ENCODE measurements at places on chromosomes 11 and 22. TPM values are rescaled to one million over a fixed set of nuclear protein-coding genes. Genes with fewer than 3 reads are reported as not detected.
A peak's percentile ranks its signal among the peaks of the same experiment; 100 is the strongest.

Gene SCGB1A1
- 41.0 TPM for polyA plus RNA-seq

Gene GLYAT
- not detected for polyA plus RNA-seq

DNA sequence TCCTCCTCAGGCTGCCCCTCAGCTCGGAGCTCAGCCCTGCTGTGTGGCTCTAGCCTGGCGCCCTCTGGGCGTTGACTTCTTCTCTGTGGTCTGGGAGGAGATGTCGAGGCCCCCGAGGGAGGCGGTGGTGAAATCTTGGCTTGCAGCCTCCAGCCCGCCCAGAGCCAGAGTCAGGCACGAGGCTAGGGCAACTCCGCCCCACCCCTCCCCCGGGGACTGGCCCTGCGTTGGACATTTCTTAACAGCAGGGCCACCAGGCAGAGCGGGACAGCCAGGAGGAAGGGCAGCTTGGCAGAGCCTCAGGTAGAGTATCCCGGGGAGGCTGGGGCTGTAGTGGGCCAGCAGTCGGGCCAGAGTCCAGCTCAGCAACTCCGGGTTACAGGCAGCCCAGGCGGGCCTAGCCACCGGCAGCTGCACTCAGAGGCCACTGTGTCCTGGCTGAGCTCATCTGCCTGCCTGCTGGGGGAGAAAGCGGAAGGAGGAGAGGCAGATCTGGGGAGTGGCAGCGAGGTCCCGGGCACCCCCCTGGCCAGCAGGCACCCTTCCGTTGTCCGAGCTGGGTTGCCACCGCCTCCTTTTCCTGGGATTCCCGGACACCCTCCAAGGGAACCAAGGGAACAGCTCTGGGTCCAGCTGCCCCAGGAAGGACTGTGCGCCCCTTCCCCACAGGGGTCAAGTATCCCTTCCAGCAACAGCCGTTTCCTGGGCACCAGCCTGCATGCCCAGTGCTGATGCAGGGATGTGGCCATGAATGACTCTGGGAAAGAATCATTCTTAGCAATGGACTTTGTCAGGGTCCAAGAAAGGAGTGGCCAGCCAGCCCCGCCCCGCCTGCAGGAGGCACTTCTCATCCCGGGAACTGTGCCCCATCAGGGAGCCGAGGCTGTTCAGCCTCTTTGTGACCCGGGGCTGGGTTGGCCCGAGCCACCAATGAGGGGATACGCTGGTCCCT, at the start of gene ALDH3B1:
TSS of gene ALDH3B1 (plus strand) at position 238 of the 952 bp plus-strand sequence. CDS start 4,971 bp downstream, outside the sequence.
- peak; percentile 78 for DNase-seq

DNA sequence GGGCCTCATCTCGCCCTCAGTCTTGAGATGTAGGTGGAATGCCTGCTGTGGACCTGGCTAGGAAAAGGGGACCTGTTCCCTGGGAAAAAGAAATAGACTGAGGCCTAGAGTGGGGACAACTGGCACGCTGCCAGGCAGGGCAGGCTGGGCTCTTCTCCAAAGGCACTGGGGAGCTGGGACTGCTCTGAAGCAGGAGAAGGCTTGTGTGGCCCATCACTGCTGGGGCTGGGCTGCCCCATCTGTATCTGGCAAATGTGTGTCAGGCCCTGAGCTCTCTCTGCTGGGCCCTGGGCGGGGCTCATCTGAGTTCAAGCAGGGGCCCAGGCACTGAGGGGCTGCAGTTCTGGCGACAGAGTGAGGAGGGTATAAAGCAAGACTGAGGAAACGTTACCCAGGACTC, 32.9 kb downstream of the ARVCF start:
- DNase-seq = no peak

Gene MLC1
- polyA plus RNA-seq = 2.1 TPM

Gene TH
- polyA plus RNA-seq = 0.30 TPM

Gene H19
- polyA plus RNA-seq = 610 TPM

DNA sequence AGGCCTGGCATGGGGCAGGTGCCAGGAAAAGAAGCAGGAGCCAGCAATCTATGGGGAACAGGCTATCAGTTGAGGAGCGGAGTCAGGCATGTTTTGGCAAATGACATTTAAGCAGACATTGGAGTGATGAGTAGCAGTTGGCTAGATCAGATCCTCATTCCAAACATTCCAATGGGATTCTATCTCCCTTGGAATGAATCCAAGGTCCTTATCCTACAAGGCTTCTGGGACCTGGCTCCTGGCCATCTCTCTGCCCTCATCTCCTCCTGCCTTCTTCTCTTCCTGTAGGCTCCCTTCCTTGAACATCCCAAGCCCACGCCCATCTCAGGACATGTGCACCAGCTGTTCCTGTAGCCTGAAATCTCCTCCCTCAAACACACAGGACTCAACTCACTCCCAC, 1074.5 kb downstream of the TBC1D22A start:
- DNase-seq = no peak

Gene KRTAP5-1
- polyA plus RNA-seq = not detected

GRCh38 chr22:47094861-47095330, 332.4 kb downstream of the TBC1D22A start:
- no peak for DNase-seq

- no peak for DNase-seq
Measured at GRCh38 chr11:87259736-87260135, 222.0 kb downstream of the TMEM135 start.

DNA sequence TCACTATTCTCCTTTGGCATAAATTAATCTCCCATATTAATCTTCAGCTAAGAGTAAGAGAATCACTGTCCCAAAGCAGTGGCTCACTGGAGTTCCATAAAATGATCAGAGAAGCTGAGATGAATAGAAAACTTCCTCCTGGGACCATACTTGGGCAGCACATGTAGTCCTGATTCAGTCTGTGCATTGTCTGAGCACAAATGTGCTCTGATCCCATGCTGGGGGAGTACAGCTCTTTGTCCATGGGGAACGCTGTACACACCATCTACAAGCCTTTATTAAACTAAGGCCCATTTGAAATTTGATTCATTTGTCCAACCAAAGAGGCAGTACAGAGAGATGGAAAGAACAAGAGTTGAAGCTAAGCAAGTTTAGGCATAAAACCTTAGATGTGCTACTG, 147.4 kb upstream of the PGR start:
- no peak for DNase-seq

DNA sequence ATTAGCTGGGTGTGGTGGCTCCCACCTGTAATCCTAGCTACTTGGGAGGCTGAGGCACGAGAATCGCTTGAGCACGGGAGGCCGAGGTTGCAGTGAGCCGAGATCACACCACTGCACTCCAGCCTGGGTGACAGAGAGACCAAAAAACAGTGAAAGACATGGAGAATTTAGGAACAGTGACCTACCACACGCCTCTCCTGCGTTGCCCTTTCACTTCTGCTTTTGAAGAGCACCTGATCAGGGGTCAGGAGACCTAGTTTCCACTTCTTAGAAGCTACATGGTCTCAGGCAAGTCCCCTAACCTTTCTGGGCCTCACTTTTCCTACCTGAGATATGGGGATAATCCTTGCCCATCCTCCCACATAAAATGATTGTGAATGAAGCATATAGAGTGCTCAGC, 12.2 kb downstream of the SLC35C1 start:
- no peak for DNase-seq

Gene HMOX1
- 22.9 TPM for polyA plus RNA-seq

Gene OR2AG2
- polyA plus RNA-seq = not detected

- no peak for DNase-seq
Measured at GRCh38 chr11:70032943-70033710, 45.0 kb upstream of the ANO1 start.
